Glutamatergic neuron (in vitro differentiated cells): ENCODE measurements at places on chromosomes 12 and 14.

- H3K27ac ChIP-seq: no peak overlapping the region
- H3K4me3 ChIP-seq: peak overlapping the region; percentile 77
- no peaks in the 10 kb centered on the region for H3K36me3 ChIP-seq
- DNase-seq: no peak
These were observed 1.5 kb upstream of the GALNT6 start for GRCh38 chr12:51392556-51393237.

DNA sequence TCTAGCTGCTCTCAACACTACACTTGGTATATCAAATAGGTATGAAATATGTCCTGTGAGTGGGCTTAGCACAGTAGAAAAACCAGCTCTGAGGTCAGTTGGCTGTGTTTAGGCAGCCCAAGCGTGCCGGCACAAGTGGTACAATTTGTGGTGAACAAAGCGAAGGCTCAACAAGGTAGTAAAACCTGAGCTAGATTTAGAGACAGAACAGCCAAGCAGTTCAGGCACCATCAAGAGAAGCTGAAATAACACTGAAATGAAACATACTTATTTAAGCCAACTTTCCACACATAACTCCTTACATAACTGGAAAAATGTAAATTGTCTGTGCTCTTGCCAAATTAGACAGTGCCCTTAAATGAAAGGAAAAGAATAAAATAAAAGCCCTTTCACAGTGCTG lies 596.8 kb upstream of the FBXO33 start:
- H3K27me3 ChIP-seq: no peaks in the 10 kb centered on the region
- no peaks in the 10 kb centered on the region for H3K36me3 ChIP-seq
- H3K27ac ChIP-seq: no peak overlapping the region
- no peak overlapping the region for H3K4me3 ChIP-seq

GRCh38 chr12:109758426-109759420 lies 45.1 kb downstream of the FAM222A start:
- H3K4me3 ChIP-seq: no peak overlapping the region
- DNase-seq: no peak
- no peak overlapping the region for H3K27ac ChIP-seq
- H3K4me1 ChIP-seq: peaks cover 21% of the 10 kb centered on the region
- H3K27me3 ChIP-seq: peaks cover 12% of the 10 kb centered on the region
- H3K36me3 ChIP-seq: peaks cover 14% of the 10 kb centered on the region

- H3K4me1 ChIP-seq: peaks cover 27% of the 10 kb centered on the region
- H3K4me3 ChIP-seq: no peak overlapping the region
- peak; percentile 43 for DNase-seq
- no peaks in the 10 kb centered on the region for H3K36me3 ChIP-seq
- no peak overlapping the region for H3K27ac ChIP-seq
These were observed 12.9 kb downstream of the C14orf93 start for GRCh38 chr14:22996768-22997654.

DNA sequence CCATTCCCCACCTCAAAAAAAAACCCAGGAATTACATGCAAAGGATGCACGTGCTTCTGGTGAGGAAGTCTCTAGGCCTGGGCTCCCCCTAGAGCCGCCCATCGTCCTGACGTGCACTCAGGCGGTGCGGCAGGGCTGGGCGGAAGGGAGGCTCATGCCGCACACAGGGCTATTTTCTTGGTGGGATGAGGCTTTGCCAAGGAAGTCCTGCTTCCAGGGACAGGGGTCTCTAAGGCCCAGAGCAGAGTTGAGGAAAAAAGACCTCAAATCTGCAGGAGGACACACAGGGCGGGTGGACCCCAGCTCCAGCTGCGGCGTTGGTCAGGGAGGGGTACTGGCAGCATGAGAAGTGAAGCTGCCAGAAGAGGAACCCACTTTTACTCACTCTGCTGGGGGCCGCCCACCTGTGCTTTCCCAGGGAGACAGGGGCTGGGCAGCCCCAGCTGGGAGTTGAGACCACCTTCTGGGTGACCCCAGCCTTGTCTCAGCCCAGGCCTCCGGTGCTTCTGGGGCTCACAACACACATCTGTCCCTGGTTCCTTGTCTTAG lies 4.2 kb downstream of the RHOF start:
- no peaks in the 10 kb centered on the region for H3K36me3 ChIP-seq
- H3K4me3 ChIP-seq: no peak overlapping the region
- H3K27me3 ChIP-seq: peaks cover 14% of the 10 kb centered on the region
- no peak for DNase-seq
- peaks cover 6% of the 10 kb centered on the region for H3K4me1 ChIP-seq

DNA sequence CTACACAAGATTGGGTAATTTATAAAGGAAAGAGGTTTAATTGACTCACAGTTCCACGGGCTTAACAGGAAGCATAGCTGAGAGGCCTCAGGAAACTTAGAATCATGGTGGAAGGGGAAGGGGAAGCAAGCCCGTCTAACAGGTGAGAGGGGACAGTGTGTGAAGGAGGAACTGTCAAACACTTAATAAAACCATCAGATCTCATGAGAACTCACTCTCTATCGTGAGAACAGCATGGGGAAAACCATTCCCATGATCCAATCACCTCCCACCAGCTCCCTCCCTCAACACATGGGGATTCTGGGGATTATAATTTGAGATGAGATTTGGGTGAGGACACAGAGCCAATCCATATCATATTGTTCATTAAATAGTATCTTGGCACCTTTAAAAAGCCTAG lies 56.1 kb downstream of the EPS8 start:
- H3K4me3 ChIP-seq: no peak overlapping the region
- no peaks in the 10 kb centered on the region for H3K27me3 ChIP-seq
- H3K4me1 ChIP-seq: no peaks in the 10 kb centered on the region
- DNase-seq: no peak
- H3K36me3 ChIP-seq: no peaks in the 10 kb centered on the region

DNA sequence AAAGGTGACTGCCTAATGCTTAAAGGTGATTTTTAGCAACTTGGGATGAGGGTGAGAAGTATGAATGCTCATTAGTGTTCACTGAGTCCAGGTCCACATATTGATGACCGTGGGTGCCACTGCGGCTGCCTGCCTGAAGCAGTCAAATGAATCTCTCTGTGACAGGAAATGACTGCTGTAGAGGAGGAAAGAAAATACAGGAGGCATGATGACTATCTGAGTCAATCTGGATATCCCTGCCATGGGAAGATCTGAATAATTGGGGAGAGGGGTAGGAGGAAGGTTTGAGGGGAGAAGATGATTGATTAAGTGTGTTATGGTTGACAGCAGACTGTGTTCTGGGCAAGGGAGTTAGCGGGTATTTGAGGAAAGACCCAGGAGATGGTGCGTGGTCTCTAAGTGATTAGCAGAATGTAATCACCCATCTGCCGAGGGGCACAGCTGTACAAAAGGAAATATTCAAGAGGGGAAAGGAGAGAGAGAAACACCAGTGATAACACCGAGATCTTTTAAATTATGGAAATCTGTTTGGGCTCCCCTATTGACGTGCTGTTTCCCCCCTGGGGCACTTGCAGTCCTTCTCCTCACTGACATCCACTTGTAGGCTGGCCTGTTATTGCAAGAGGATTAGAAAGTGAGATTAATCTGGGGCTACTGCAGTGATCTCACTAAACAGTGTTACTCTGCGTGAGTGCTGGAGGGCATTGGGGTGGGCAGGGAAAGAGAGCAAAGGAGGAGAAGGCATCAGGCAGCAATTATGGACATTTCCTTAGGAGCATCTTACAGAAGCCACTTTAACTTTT lies 97.7 kb downstream of the AKAP6 start:
- peak overlapping the region; percentile 55 for H3K4me3 ChIP-seq
- peaks cover 5% of the 10 kb centered on the region for H3K36me3 ChIP-seq
- H3K4me1 ChIP-seq: peaks cover 28% of the 10 kb centered on the region

DNA sequence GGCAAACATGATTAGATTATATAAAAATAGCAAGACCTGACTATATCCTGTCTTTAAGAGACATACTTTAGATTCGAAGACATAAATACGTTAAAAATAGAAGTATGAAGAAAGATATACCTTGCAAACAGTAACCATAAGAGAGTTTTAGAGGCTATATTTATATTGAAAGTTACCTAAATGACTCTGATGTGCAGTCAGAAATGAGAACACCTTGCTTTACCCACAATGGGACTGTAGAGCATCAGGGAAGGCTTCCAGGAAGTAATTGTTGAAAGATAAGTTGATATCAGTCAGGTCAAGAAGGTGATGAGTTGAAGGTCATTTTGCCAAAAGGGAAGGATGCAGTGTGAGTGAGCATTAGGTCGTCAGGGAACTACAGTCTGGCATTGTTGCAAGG lies 110.2 kb downstream of the NEDD1 start:
- no peaks in the 10 kb centered on the region for H3K27me3 ChIP-seq
- H3K27ac ChIP-seq: no peak overlapping the region
- no peaks in the 10 kb centered on the region for H3K4me1 ChIP-seq
- peaks cover 10% of the 10 kb centered on the region for H3K36me3 ChIP-seq
- no peak overlapping the region for H3K4me3 ChIP-seq
